Hematopoietic multipotent progenitor cell treated with erythropoietin and hydrocortisone succinate and interleukin-3 and kit ligand, for 4 days (in vitro differentiated cells): ENCODE measurements at places on chromosomes 3 and 15.

- peak; percentile 22 for DNase-seq
Observed at GRCh38 chr3:468172-468571, 271.6 kb downstream of the CHL1 start.

- no peak for DNase-seq
Observed at GRCh38 chr15:73647259-73648013, 14.2 kb upstream of the NPTN start.

GRCh38 chr15:74316141-74316540, 51.3 kb downstream of the CYP11A1 start:
- peak; percentile 9 for DNase-seq

DNA sequence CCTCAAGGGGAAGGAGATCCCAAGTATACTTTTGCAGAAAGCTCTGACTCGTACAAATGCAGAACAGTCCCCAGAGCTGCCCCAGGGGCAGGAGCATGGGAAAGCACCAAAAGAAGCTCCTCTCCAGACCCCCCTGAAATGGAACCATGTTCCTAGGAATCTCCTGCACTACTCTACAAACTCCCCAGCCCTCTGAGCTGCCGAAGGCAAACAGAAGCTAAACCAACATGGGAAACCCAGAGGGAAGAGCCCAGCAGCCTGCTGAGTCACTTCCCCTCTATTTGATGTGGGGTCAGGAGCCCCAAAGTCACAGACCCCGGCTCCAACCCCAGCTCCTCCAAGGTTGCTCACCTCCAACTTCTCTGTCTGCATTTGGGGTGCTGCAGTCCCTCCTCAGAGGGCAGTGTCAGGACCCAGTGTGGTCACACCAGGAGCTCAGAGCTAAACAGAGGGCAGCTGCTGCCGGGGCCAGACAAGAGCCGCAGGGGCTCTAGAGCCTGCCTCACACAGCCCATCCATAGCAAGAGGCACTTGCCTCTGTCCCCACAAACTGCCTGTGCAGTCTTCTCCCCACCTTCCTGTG, 3.8 kb upstream of the PLXNA1 start:
- no peak for DNase-seq

DNA sequence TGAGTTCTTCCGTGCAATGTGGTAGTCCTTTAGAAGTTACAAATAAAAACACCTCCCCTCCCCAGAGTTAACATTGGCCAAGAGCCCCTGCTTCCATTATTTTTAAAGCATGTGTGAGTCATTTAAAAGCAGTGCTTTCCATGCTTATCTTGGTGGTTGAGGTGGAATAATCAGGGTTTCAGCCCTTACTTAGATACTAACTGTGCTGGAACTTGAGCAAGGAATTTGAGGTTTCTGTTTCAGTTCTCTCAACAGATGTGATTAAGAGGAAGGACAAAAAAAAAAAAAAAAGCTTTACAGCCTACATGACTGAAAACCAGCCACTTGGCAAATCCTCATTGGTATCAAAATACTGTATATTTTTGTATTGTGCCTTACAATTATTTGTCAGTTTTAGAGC, 64.5 kb downstream of the CGNL1 start:
- peak; percentile 35 for DNase-seq

DNA sequence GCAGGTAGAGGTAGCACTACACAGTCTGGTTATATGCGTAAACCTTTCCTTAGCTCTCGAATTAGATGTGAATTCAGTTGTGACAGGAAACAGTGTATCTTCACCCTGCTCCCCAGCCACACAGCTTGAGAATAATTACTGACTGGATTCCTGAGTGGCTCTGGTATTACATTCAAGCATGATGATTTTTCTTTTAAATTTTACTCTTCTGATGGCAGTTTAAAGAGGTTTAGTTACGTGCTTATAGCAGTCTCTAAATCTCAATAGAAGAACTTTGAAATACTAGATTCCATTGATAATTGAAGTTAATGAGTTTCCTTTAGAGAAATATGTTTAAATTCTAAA, 98.8 kb downstream of the FNDC3B start:
- no peak for DNase-seq

GRCh38 chr15:68843425-68844311, 23.0 kb upstream of the ANP32A start:
- DNase-seq, result peak; percentile 20

- DNase-seq, result peak; percentile 63
Observed at GRCh38 chr3:90091549-90091948, 984.1 kb downstream of the EPHA3 start.

GRCh38 chr15:81054236-81054635, 53.5 kb downstream of the TLNRD1 start:
- no peak for DNase-seq

DNA sequence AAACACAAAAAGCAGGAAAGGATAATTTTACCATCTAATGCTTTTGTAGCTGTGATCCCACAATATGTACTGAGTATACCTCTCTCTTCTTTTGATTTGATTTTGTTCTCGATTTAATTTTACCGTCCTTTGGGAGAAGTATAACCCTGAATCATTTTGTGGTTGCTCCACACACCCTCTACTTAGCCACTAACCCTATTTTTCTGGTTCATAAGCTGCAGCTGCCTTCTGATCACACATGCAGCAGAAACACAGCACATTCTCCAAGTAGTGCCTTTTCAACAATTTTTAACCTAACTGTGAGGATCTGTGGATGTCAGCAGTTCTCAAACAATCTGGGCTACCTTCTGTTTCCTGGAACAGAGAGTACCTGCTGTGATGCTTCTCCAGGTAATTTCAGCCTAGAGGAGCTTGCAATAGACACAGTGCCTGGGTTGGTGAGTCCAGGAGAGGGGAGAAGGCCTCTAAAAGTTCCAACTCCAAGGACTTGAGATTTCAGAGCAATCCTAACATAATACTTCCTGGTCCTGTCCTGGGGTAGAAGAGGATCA, 40.3 kb downstream of the HGD start:
- DNase-seq, result no peak

DNA sequence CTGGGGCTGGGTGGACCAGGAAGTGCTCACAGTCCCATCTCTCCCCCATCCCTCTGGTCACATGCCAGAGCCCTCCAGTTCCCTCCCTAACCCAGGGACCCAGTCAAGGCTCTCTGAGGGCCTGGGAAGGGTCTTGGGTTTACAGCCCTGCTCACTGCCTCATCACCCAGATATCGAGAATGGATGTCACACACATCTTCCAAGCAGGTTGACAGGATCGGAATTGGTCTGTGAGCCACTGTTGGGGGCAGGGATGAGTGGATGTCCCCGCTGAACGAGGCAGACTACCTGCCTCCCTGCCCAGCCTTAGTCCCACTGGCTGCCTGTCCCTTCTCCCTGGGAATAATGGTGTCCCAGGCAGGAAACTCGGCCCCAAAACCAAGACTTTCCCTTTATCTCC, 20.0 kb upstream of the GOLGA6C start:
- DNase-seq, result no peak

- DNase-seq, result no peak
Observed at GRCh38 chr3:129503471-129504291, 24.8 kb upstream of the RHO start.

DNA sequence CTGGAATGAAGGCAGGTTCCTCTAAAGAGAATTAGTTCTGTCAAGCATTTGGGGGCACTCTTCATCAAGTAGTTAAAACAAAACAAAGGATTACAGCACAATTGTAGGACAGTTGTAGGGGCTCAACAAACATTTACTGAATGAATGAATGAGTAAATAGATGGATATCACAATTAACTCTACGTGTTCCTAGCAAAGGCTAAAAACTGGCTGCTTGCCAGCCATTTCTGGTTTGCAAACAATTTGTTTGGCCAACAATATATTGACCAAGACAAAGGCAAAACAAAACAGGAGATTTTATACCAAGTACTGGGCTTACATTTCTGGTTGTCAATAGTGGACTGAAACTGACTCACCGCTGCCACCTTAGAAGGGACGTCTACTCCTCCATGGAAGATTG, 116.8 kb downstream of the ZNF280D start:
- no peak for DNase-seq
